EH (cell line): ENCODE measurements at places on chromosomes 12 and 14.

DNA sequence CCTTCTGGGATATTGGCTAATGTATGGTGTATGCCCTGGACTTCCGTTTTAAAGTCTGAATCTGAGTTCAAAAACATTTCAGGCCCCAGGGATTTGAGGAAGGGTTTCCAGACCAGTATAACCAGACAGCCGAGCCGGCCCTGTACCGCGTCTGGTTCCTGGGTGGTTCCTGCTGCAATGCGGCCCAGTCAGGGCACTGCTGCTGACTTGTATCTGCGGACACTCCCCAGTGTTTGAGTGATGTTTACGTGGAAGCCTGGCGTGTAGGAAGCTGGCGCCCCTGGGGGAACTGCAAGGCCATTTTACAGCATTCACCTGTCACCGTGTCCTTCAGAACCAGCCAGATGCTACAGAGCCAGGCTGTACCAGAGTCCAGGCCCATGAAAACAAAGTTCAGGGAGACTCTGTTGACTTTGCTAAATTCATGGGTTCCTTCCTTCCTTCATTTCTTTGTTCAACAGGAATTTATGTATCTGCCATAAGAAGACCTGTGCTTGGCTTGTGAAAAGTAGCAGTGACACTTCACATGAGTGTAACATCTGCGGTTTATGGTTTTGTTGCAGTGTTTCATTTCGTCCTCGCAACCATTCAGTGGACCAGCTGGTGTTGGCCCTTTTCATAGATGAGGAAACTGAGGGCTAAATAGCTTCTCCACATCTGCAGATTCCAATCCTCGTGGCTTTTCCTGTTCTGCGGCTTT is 16.8 kb downstream of the EML1 start:
- DNase-seq = no peak

DNA sequence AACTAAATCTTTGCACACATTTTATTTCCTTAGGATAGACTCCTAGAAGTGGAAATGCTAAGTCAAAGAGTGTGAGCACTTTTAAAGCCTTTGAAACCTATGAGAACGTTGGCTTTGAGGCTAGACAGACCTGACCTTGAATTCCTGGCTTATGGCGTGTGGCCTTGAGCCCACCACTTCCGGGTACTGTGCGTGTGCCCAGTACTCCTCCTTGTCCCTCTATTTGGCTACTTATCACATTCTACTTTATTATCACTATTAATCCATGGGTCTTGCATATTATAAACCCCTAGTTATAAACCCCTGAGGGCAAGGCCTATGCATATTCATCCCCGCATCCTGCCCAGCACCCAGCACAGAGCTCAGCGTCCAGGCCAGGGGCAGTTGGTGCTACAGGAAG is 26.0 kb upstream of the CD27 start:
- no peak for DNase-seq

DNA sequence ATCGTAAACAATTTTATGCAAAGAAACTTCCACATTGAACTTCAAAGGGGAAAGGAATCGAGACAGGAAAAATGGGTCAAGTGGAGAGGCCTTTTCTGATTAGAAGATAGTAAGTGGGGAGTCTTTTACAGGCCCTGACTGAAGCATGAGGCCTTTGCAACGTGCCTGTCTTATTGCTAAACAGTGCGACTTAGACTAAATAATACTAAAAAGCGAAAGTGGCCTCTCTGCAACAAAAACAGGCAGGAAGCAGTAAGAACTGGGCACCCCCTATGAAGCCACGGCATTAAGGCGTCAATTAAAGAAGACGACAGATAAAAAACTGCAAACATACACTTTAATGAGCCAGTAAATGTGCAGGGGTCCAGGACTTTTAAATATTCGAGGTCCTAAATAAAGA is 283.4 kb upstream of the GRIP1 start:
- no peak for DNase-seq

DNA sequence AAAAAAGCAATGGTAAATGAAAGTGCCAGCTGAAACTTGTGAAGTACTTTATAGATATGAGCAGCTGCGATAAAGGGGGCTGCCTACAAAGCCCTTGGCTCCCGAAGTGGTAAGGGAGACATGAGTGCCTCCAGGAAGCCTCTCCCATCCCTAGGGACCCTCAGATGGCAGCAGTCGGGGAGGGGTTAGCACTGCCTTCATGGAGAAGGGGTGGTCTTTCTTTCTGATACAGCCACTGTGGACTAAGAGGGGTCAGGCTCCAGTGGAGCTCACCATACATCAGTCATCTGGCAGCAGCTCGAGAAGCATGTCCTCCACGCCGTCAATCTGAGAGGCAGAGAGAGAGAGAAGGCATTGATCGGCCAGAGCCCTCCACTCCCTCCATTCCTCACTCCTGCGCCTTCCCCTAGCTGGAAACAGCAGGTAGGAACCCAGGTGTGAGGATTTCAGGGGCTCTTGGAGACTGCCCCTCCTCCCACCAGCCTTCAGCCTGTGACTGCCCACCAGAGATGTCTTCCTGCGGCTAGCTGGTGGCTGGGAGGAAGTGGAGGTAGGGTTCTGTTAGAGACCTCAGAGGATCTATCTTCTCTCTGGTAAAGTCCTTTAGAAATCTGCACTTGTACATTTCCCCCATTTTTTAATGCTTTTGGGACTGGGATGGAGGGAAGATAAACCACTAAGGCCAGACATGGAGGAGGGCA is 2.3 kb downstream of the TCL1A start:
- DNase-seq = no peak

DNA sequence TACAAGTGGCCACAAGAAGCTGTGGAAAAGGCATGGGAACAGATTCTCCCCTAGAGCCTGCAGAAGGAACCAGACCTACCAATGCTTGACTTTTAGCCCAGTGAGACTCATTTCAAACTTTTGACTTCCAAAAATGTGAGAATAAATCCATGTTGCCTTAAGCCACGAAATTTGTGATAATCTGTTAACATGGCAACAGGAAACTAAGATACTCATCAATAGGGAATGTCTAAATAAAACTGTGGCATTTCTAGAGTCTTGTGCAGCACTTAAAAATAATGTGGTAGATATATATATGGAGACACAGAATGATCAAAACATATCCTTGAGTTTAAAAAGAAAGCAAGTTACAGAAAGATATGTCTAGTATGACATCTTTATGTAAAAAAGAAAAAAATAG is 12.0 kb downstream of the HECTD4 start:
- peak; percentile 47 for DNase-seq

GRCh38 chr14:58763210-58763609 is 125.4 kb downstream of the DACT1 start:
- no peak for DNase-seq

DNA sequence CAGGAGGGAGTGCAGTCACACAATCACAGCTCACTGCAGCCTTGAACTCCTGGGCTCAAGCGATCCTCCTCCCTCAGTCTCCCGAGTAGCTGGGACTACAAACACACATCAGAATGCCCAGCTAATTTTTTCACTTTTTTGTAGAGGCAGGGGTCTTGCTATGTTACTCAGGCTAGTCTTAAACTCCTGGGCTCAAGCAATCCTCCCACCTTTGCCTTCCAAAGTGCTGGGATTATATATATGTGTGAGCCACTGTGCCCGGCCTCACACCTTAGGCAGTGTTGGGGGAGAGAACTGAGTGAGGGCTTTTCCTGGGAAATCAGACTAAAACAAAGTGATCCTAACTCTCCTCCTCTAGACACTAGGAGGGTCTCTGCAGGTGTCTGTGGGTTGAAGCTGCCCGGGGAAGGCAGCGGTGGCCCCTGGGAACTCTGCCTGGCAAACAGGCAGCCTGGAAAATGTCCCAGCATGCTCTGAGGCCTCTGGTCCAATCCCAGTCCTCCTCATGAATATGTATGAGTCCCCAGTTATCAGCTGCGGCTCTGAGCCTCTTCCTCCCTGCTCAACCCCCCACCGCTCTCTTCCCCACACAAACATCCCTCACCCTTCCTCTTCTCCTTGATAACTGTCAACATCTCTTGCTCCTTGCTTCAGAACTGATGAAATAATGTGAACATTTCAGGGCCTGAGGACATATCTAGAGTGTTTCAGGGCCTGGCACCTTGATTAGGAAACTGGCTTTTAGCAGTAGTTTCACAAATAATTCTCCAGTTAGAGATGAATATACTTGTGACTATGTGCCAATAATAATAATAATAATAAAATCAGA is 7.9 kb upstream of the NAA25 start:
- DNase-seq = peak; percentile 56

GRCh38 chr12:130993759-130994670 is 40.3 kb downstream of the ADGRD1 start:
- DNase-seq = no peak

GRCh38 chr14:90551070-90551704 is 154.4 kb downstream of the CALM1 start:
- peak; percentile 31 for DNase-seq

DNA sequence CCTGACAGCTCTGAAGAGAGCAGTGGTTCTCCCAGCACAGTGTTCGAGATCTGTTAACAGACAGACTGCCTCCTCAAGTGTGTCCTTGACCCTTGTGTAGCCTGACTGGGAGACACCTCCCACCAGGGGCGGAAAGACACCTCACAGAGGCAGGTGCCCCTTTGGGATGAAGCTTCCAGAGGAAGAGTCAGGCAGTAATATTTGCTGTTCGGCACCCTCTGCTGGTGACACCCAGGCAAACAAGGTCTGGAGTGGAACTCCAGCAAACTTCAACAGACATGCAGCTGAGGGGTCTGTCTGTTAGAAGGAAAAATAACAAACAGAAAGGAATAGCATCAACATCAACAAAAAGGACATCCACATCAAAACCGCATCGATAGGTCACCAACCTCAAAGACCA is 21.6 kb upstream of the ABCC9 start:
- no peak for DNase-seq

- no peak for DNase-seq
Observed at GRCh38 chr12:121301876-121302275, 5.4 kb upstream of the CAMKK2 start.

- peak; percentile 86 for DNase-seq
Observed at GRCh38 chr12:47729233-47729632, 3.9 kb upstream of the ENDOU start.

GRCh38 chr12:9745199-9745598 is 12.3 kb upstream of the CLECL1 start:
- DNase-seq = no peak
